ENCODE measurements at places on chromosomes 12 and 14.

- DNase-seq: no peak
These were observed 49.1 kb downstream of the CCDC85C start for GRCh38 chr14:99554757-99555531.

DNA sequence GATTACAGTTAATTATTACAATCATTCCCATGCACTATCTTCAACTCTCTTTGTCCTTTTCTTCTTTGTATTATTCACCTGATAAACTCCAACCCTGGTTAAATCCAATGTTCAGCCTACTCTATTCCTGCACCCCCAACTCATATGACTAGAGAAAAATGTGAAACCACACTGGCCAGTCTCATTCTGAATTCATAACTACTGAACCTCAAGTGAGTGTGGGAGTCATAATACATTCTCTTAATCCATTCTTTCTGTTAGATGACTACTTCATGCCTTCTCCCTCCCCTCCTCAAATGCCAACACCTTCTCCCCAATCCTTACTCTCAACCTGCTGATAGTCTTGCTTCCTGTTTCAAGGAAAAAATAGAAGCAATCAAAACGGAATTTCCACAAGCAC, 22.3 kb upstream of the ITPR2 start:
- no peak for DNase-seq

DNA sequence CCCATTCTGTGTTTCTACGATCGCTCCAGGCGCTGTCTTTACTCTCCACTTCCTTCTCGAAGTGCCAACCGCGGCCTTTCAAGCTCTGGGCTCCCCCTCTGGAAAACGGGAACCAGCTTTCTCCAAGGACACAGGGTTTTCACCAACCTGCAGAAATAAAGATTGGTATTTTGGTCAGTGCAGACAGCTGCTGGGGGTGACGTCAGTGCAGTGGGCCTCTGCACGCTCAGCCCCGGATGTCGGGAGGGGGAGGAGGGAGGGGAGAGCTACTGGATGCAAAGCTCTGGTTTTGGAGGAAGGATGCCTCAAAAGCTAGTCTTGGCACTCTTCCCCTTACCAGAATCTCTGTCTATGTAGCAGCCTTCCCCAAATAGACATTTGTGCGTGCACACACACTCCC, 19.9 kb downstream of the HRK start:
- peak; percentile 29 for DNase-seq

GRCh38 chr12:79397609-79398008, 293.2 kb downstream of the PAWR start:
- no peak for DNase-seq

DNA sequence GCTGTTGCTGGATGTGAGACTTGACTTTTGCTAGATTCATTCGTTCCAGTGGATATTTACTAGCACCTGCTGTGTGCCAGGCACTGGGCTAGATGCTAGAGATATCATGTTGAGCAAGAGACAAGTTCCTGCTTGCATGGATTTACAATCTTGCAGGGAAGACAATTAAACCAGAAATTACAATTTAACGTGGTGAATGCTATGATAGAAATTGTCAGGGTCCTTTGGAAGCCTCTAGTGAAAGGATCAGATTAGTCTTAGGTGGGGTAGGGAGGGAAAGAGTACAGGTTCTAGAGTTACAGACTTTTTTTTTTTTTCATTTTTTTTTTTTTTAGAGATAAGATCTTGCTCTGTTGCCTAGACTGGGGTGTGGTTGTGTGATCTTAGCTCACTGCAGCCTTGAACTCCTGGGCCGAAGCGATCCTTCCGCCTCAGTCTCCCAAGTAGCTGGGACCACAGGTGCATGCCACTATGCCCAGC, 36.7 kb downstream of the SPATS2 start:
- no peak for DNase-seq

DNA sequence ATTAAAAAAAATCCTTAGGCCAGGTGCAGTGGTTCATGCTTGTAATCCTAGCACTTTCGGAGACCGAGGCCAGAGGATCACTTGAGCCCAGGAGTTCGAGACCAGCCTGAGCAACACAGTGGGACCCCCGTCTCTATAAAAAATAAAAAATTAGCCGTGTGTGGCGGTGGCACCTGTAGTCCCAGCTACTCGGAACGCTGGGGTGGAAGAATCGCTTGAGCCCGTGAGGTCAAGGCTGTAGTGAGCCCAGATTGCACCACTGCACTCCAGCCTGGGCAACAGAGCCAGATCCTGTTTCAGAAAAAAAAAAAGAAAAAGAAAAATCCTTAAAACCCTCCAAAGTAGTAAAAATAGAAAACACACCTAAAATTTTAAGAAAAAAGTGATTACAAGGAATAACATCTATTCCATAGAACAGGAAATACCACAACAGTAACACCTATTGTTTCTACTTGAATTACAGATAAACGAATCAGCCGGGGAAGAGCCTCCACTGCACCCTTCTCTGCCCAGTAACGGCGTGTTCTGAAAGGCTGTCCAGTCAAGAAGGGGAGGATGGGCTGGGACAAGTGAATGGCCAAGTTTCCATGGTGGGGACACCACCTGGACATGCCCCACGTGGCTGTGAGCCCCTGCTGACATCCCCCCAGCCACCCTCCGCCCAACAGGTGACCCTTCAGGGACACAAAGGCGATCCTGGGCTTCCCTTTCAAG, 17.8 kb downstream of the POLE start:
- no peak for DNase-seq

DNA sequence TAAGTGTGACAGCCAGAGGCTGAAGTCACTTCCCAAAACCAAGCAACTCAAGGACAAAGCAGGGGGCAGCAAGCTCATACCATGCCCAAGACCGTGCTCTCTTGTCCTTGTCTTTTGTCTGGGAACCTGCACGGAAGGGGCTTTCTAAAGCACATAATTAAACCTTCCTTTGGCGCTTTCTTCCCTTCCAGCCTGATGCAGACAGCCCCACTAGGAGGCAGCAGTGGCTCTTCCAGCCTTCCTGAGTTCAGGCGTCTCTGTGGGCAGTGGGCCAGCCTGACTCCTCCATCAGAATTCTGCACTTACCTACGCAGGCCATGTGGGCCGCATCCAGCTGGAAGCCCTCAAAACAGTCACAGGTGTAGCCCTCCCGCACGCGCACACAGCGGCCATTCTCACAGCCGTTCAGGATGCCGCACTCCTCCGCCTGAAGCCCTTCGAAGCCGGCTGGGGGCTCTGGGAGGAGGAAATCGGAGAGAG, 7.6 kb downstream of the ISCA2 start:
- peak; percentile 57 for DNase-seq
